ENCODE measurements at places on chromosomes 13 and 19.

GRCh38 chr19:53463263-53463662 lies 4.3 kb upstream of the ZNF813 start:
- DNase-seq: no peak

- no peak for DNase-seq
Observed at GRCh38 chr13:52891706-52892105, 43.3 kb upstream of the PCDH8 start.

DNA sequence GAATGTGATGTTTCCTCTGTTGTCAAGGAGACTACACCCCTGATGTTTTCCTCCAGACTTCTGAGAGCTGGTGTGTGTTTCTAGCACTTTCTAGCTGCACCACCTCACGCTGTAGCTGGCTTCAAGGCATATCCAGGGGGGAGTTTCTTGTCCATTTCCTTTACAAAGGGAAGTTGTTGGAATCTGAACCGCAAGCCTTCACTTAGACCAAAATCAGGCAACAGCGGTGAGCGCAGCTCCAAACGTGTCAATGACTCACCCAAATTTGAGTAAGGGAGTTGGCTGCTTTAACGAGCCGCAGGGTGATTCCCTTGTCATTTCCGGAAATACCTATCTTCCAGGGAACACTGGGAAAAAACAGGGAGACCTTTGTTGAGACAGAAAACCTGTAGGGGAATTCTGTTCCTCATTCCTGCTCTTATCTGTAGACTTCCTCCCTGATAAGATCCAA lies 2.5 kb downstream of the LDLR start:
- peak; percentile 57 for DNase-seq

GRCh38 chr13:42272804-42273175 lies 838 bp downstream of the AKAP11 start:
- DNase-seq: peak; percentile 3

GRCh38 chr13:40064154-40065097 lies 409.0 kb downstream of the COG6 start:
- no peak for DNase-seq

- DNase-seq: no peak
Observed at GRCh38 chr13:111251646-111252445, 68.6 kb upstream of the TEX29 start.

- no peak for DNase-seq
Observed at GRCh38 chr19:1528596-1529429, 4.9 kb downstream of the PLK5 start.

GRCh38 chr19:11963566-11964355 lies 1.1 kb upstream of the ZNF763 start:
- peak; percentile 71 for DNase-seq

GRCh38 chr13:111629926-111630325 lies 309.5 kb downstream of the TEX29 start:
- no peak for DNase-seq

DNA sequence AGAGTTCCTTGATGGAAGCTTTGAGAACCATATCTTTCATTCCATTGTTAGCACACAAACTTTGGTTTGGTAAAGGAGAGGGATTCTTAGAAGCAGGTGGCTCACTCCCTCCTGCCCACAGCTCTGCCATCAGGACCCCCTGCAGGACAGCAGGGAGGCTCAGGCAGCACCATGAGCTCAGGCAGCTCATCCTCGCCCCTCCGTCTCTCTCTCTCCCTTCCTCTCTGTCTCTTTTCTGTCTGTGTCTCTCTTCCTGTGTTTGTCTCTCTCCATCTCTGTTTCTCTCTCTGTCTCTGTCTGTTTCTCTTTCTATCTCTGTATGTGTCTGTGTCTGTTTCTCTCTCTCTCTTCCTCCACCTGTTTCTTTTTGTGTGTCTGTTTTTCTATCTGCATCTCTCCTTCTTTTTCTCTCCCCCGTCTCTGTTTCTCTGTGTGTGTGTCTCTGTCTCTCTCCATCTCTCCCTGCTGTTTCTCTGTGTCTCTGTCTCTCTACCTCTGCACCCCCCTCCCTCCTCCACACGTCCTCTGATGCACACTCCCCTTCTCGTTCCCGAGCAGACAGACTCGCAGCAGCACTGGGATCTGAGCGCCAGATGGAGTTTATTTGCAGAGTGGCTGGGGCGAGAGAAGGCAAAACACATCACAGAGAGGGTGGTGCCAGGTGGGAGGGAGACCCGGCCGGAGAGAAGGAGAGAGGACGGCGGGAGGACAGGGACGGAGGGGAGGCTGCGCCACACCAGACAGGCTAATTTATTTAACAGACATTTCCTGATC lies 8.7 kb downstream of the SBK2 start:
- no peak for DNase-seq

- no peak for DNase-seq
Observed at GRCh38 chr19:17772172-17772571, 20.9 kb downstream of the FCHO1 start.

DNA sequence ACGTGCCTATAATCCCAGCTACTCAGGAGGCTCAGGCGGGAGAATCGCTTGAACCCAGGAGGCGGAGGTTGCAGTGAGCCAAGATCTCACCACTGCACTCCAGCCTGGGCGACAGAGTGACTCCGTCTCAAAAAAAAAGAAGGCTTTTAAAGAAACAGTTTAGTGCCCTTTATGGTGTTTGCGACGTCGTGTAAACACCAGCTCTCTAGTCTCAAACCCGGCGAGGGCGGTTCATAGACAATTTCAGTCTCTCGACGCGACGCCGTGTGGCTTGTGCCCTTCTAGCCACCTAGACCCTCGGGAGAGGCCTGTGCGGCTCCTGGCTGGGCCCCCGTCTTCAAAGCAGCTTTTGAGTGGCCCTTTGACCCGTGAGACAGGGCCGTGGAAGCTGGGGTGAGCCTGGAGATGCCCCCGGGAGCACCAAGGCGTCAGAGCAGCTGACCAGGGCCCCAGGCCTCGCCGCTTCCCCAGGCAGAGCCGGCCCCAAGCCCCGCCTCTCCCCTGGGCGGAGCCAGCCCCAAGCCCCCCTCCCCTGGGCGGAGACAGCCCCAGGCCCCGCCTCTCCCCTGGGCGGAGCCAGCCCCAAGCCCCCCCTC lies 5.0 kb upstream of the MADCAM1 start:
- no peak for DNase-seq

DNA sequence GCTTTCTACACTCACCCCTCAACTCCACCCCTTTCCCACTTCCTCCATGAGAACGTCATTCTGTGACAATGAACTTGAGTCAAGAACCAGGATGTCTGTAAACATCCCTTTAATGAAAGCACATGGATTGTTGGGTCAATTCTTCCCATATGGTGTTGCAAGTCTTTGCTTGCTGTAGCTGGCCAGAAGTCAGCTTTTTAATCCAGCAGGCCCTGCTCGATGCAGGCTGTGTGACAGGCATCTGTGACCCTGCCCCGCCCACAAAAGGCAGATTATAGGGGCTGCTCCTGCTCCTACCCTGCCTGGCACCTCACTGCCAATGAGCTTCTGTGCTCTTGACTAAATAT lies 78.0 kb downstream of the STARD13 start:
- no peak for DNase-seq

- no peak for DNase-seq
Observed at GRCh38 chr19:13968383-13968935, 16.1 kb downstream of the DCAF15 start.

GRCh38 chr19:34788074-34788473 lies 15.1 kb upstream of the ZNF599 start:
- no peak for DNase-seq

- DNase-seq: no peak
Observed at GRCh38 chr19:15038294-15038693, 11.0 kb upstream of the CASP14 start.

- DNase-seq: no peak
Observed at GRCh38 chr19:45249261-45250033, 1.6 kb upstream of the MARK4 start.

DNA sequence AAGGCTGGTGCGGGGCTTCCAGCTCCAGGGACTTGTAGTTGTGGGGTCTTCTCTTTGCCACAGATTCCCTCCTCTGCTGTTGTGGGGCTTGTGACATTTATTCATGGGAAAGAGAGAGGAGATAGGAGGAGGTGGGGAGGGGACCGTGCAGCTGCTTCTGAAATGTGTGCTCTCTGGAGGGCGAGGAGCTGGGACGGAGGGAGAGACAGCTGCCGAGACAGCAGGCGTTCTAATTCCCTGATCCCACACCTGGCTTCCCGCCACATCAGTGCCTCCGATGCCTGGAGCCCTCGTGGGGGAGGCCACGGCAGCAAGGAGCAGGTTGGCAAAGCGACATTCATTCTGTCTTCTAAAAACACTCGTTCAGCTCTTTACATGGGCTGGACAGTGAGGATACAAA lies 164.4 kb downstream of the USP12 start:
- no peak for DNase-seq

GRCh38 chr19:40266912-40267600 lies 18.1 kb downstream of the AKT2 start:
- DNase-seq: no peak

- DNase-seq: no peak
Observed at GRCh38 chr13:48235341-48236135, 2.5 kb downstream of the ITM2B start.

GRCh38 chr13:113044391-113045114 lies 61.0 kb upstream of the F7 start:
- no peak for DNase-seq

GRCh38 chr19:44696939-44697669 lies 1.8 kb upstream of the CEACAM16 start:
- no peak for DNase-seq

GRCh38 chr19:8304841-8305621 lies 3.1 kb downstream of the CD320 start:
- no peak for DNase-seq

DNA sequence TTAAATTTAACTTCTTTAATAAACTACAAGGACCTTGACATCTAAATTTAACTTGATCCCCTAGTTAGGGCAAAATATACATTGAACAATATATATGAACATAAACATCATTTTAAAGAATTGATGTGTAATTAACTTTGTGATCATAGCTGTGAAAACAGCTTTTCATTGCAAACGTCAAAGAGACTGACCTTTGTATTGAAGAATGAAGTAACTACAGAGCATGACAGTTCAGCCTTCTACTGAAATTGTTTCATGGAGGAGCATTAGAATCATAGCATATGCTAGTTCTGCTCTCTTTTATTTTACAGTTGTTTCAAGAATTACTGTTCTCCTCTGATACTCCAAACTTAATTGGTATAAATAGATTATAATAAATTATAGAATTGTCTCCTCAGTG lies 123.4 kb upstream of the PRR20A start:
- DNase-seq: no peak

DNA sequence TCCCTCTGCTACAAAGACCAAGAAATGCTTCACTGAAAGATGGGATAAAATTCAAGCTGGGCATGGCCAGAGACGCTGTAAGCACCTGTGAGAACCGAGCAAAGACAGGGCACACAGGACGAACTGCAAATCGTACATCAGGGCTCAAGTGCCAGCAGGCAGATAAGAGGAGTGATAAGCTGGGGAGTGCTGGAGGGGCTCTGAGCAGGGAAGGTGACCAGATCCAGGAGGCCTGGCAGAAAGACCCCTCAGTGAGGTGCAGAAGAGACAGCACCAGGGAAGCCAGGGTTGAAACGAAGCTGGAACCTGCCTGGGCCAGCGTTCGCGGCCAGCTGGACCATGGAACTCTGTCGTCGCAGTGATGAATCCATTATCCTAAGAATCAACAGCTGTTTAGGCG lies 10.2 kb downstream of the RAB20 start:
- DNase-seq: no peak

DNA sequence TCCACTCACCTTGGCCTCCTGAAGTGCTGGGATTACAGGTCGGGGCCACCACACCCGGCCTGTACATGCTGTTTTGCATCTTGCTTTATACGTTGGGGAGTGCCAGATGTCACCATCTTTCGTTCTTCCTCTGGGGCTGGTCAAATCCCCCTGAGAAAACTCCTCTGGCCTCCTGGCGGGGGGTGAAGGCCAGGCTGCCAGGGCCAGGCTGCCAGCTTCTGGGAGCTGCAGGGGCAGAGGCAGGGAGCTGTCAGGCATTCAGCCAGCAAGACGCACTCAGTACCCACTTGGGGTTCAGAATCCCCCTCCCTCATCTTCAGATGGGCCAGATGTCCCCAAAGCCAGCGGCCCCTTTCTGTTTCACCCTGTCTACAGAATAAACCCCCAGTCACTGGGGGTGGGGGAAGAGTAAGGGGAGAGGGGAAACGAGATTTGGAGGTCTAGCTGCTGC lies 16.1 kb downstream of the ZSWIM9 start:
- no peak for DNase-seq

DNA sequence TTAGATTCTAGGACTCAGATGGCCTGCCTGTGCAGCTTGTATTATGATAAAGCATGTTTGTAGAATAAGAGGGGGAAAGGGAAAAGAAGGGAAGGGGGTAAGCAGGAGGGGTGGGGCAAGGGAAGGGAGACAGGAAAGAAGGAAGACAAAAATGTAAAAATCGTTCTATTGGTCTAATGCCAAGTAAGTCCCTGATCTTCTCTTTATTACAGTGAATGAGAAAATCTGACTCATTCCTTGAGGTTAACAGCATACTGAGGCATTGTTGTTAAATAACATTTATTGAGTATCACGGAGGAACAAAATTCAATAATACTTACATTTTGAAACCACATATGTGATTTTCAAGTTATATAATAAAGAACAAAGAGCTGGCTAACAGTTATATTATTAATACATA lies 1534.7 kb downstream of the OLFM4 start:
- DNase-seq: no peak

DNA sequence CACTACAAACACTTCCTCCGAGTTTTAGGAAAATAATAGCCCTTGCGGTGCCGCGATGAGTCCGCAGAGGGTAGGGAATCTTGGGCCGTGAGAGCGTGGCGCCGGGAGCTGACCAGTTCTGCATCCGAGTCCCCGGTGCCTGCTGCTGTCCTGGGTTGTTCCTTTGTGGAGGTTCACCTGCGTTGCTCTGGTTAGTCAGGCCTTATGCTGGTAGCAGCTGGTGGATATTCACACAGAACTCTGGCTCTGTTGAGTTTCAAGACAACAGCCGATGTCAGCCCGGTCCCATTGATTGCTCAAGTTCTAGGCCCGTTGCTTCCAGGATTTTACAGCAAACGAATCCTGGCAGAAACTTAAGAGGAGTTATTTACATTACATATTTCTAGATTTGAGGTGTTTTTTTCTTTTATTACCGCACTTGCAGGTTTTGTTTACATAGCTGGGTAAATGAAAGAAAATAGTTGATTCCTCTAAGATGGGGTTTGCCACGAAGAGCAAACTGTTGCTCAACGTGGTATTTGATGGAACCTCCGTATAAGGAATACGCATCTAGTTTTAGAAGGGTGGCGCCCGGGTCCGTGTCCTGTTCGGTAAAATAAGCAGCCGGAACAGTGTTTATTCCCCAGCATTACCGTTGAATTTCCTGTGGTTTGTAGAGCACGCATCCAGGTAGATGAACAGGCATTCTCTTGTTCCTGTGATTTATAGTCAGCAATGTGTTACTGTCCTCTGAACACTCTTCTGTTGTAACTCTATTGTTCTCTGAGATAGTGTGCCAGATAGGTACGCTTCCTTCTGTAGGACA lies 1.3 kb downstream of the CLDN10 start:
- no peak for DNase-seq

- DNase-seq: no peak
Observed at GRCh38 chr13:39699274-39699673, 43.8 kb downstream of the COG6 start.
